Activated T-cell treated with anti-CD3 and anti-CD28 coated beads for 1 hour (primary cell): ENCODE measurements at places on chromosomes 6 and 20.
A peak's percentile ranks its signal among the peaks of the same experiment; 100 is the strongest.

GRCh38 chr6:14664112-14664601, 546.6 kb downstream of the CD83 start:
- no peak for DNase-seq

DNA sequence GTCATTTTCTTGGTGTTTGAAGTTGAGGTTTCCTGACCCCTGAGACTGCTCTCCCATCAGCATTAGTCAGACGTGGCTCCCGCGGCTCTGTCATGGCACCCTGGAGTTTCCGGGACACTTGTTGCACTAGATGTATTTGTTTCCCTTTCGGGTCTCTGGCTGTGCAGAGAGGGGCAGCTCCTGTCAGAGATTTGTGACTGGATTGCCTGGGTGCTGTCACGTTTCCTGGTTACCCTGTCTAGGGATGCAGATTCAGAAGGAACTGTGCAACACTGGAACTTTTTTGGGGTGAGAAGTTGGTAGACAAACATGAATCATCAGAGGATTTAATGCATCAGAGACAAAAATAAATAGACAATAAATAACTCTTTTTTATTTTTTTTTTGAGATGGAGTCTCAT, 431.8 kb upstream of the MAN1A1 start:
- DNase-seq = no peak

- DNase-seq = no peak
These were observed 326.7 kb upstream of the MAN1A1 start for GRCh38 chr6:119676230-119676629.

DNA sequence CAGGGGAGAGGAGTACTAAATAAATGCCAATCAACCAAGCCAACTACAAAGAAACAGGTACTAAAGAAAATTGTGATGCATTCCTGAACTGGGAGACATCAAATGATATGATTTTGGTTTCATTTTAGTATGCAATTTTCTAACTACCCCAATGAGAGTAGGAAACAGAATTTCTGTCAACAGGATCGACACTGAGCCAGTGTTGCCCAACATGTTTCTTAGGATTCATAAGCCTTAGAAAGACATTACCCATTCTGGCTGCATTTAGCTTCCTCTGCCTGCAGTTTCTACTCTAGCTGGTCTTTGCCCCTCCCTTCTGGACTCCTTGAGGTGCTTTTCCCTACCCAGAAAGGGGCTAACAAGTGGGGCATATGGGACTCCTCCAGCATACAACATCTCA, 49.8 kb downstream of the KCTD20 start:
- DNase-seq = no peak

GRCh38 chr6:11497107-11497506, 40.4 kb upstream of the TMEM170B start:
- DNase-seq = no peak

GRCh38 chr6:133964052-133964451, 11.0 kb downstream of the TBPL1 start:
- DNase-seq = no peak

GRCh38 chr6:36025932-36026327, 1.5 kb upstream of the SLC26A8 start:
- no peak for DNase-seq

- no peak for DNase-seq
These were observed 79.9 kb downstream of the TOX2 start for GRCh38 chr20:43994486-43995100.

GRCh38 chr6:35512006-35512405, 690 bp downstream of the TULP1 start:
- no peak for DNase-seq

GRCh38 chr6:4772750-4773149, 3.5 kb upstream of the CDYL start:
- DNase-seq = no peak

DNA sequence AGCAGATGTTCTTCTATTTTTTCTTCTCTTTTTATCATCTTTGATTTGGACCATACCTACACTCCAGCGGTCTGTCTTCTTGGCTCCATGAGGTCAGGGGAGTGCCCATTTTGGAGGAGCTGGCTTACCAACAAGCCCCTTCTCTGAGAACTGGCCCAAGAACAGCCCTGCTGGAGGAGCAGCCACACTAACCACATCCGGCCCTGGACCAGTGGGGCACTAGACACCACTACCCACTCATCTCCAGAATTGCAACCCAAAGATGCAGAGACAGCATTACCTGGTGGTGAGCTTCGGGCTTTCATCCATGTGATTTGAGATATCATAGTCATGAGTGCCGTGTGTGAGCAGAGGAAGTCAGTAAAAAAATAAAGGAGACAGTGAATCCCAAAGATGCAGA, 599.4 kb upstream of the CDH4 start:
- DNase-seq = no peak

DNA sequence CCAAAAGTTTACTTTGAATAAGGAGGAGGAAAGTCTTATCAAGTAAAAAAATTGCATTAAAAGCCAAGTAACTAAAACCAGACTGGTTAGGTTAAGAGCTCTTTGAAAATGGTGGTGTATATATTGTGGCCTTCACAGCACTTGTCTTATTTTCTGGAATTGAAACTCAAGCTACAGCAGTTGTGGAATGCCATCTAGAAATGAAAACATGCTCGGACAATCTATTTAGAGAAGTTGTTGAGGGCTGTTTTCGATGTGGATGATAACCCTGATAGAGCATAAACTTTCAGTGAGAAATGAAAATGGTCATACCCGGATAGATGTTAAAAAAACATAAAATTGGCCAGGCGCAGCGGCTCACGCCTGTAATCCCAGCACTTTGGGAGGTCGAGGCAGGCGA, 47.0 kb downstream of the ARID1B start:
- DNase-seq = no peak

GRCh38 chr6:27251112-27251605, 3.7 kb downstream of the PRSS16 start:
- DNase-seq = peak; percentile 40

DNA sequence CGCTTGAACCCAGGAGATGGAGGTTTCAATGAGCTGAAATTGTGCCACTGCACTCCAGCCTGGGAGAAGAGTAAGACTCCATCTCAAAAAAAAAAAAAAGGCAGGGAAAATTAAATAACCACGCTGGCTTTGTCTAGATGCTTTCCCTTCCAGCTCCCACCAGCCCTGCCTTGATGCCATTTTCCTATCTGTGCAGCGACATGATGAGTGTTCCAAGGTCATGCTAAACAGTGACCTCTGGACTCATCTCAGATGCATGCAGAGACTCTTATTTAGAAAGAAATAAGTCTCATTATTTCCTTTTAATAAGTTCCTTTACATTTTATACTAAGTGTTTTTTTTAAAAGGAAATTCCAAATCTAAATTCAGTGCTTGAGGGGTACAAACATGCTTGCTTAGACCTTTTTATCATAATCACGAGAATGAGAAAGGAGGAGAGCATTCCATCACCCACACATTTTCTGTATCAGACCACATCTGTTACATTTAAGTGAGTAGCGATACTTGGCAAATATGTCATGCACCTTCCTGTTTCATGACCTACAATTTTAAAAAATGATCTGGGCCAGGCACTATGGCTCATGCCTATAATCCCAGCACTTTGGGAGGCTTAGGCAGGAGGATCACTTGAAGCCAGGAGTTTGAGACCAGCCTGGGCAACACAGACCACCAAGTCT, 101.1 kb upstream of the RREB1 start:
- DNase-seq = no peak

DNA sequence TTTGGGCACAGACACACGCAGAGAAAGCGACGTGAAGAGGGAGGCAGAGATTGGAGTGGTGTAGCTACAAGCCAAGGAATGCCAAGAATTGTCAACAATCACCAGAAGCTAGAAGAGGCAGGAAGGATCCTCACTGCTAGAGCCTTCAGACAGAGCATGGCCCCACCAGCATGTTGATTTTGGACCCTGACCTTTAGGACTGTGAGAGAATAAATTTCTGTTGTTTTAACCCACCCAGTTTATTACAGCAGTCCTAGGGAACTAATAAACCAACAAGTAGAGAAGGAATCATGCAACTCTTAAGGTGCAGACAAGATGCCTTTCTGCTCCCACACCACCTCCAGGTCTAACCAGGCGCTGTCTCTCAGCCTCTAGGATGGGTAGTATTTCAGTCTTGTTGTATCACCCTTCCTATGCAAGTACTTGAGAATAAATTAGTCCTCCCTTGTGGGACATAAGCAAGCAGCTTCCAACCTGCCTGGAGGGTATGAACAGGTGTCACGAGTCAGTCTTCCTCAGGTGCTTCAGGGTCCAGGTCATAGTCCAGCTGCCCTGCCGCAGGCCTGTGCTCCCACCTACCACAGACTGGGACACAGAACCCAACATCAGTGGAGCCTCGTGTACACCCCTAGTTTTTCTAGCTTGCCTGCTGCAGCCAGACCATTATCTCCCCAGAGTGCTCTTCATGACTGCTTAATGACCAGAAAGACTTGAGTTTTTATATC, 46.4 kb upstream of the CCN2 start:
- no peak for DNase-seq
